ENCODE measurements at places on chromosomes 1 and 21.

- DNase-seq = peak; percentile 21
Observed at GRCh38 chr1:52842643-52843310, at the start of gene ZYG11A. Gene ZYG11A (plus strand): TSS chr1:52842760. CDS start chr1:52842884, 124 bp downstream.

GRCh38 chr1:55480029-55480795 lies 265.0 kb upstream of the USP24 start:
- DNase-seq = no peak

DNA sequence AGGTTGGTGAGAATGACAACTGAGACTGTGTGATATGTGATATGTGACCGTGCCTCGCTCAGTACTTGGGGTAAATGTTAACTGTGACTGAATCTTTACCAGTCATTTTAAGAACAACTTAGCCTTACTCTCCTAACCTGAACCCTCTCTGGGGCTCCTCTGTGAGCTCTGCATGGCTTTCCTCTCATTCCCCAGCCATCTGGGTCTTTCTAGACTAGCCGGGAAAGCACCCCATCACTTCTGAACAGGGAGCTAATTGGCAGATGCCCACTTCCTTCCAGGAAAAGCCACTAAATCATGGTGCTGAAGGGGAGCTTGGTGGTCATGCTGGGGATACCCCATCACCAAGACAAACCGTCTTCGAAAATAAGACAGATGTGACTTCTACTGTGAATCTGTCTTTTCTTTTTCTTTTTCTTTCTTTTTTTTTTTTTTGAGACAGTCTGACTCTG lies 16.5 kb upstream of the FOXO6 start:
- DNase-seq = no peak

DNA sequence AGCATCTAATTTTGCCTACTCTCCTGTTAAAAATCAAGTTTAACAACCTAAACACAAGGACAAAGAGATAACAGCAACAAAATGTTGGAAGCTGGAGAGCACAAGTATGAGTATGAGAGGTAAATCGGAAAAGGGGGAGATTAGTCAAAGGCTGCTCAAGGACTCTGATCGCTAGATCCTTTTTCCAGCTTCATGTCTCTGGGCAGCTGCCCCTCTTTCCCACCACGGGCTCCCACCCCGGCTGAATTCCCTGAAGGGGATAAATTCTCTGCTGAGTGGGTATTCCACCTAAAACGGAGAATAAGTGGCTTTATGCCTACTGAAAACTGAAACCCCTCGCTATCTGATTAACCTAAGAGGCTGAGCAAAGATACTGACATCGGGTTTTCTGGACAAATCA lies 696 bp upstream of the CTBS start:
- no peak for DNase-seq

GRCh38 chr1:67887146-67887545 lies 53.9 kb upstream of the GNG12 start:
- DNase-seq = no peak

DNA sequence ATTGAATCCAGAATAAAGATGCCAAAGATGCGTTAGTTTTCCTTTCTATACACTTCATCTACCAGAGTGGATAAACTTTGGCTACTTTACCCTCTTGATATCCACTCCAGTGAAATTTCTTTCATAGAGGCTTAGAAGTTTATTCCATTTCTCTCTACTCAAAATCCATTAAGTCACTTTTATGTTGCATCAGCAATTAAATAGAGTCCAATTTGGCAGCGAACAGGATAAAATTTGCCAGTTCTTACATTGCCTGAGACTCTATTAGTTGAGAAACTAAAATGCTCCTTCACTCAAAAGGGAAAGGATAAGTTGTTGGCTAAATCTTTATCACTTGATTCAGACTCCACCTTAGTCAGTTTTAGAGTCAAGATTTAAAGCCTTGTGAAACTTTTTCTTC lies 57.9 kb downstream of the ACBD6 start:
- DNase-seq = no peak

- no peak for DNase-seq
Observed at GRCh38 chr1:43376723-43377235, 9.0 kb upstream of the ELOVL1 start.

GRCh38 chr21:21612466-21612865 lies 614.3 kb downstream of the NCAM2 start:
- peak; percentile 40 for DNase-seq

- no peak for DNase-seq
Observed at GRCh38 chr1:3190256-3191041, 121.4 kb downstream of the PRDM16 start.

GRCh38 chr1:20051218-20051829 lies 18.7 kb upstream of the PLA2G5 start:
- no peak for DNase-seq

GRCh38 chr21:42748620-42749176 lies 95.3 kb downstream of the PDE9A start:
- no peak for DNase-seq

DNA sequence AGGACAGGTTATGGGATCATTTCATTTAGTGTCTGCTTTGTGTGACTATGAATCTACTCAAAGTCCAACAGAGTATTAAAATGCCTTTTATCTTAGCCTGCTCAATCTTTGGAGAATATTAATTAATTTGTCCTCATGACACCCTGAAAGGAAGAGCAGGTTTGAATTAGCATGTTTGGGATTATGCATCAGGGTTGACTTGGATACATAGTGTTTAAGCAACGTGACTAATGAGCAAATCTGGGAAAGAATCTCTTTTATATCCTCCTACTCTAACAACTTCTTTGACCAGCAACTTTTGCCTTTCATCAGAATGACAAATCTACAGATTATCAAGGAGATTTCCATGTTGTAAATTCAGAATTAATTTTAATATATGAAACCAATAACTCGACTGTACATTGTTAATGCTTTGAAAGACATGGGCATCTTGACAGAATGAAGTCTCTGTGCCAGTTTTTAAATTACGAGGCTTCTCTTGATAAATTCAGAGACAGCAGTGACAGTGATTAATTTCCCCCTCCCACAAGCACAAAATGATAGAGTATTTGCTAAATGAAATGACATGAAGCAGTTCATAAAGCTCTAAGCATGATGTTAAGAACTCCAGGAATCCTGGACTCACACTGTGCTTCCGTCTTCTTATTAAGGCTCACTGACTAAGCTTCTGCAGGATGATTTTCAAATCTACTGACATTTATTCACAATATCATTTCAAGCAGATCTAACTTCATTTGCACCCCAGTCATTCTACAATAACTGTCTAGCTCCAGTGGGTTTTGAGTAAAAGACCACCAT lies 156.5 kb downstream of the PCNX2 start:
- DNase-seq = no peak

- no peak for DNase-seq
Observed at GRCh38 chr1:32201011-32201855, 838 bp downstream of the CCDC28B start.

DNA sequence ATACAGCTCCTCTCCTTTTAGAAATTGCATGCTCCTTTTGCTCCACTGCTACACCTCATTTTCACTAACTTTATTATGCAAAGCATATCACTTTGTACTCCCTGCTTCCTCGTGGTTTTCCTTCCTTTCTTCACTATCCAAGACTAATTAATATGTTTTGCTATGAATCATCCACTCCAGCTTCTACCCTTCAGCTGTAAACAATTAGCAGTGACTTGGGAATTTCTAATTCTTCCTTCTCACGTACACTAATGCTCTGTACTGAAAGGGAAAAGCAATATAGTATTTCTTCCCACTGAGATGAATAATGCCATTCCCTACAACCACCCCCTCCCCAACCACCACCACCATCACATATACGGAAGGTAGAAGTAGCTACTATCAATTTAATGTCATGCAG lies 1917.0 kb downstream of the MRPL39 start:
- no peak for DNase-seq

DNA sequence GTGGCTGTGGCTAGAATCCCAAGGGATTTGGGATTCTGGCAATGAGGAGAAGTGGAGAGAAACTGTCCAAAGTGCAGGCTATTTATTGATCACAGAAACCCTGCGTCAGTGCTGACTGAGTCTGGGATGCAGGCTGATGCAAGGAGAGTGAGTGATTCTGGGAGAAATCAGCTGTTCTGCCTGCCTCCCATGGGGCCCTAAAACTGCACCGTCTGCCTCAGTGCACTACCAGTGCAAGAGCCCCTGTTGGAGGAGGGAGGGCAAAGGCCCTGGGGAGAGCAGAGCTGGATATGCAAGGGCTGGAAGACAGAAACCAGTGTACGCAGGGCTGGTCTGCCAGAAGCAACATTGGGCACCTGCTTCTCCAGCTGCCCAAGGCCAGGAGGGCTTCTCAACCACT lies 42.6 kb downstream of the C1orf198 start:
- no peak for DNase-seq

- DNase-seq = no peak
Observed at GRCh38 chr1:219541946-219542345, 71.0 kb downstream of the ZC3H11B start.

DNA sequence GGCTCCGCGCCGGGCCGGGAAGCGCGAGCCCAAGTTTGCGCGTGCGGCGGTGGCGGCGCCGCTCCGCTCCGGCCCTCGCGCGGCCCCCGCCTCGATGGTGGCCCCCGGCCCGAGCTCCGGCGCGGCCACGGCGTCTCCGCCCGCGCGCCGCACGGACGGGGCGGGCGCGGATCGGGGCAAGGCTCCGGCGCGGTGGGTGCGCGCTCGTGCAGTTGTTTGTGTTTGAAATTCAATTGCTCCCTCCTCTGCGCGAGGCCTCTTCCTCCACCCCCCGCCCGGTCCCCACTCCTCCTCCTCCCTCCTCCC lies at the start of gene HDGF:
HDGF (minus strand) TSS at position 225 of the 306 bp plus-strand sequence. CDS start 246 bp downstream, outside the sequence.
- no peak for DNase-seq

DNA sequence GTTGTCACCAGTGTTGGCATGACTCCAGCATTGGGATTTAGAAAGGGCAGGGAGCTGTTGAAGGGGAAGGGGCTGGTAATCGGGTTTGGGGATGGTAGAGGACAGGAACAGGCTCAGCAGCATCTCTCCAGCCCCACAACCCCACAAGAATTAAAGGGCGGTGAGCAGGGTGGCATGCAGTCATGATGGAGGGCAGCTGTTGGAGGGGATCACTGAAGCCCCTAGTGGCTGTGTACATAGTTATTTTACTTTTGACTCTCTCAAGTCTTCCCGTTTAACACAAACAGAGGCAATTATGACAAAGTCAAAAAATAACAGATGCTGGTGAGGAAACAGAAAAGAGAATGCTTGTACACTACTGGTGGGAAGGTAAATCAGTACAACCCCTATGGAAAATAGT lies 213.8 kb downstream of the URB2 start:
- DNase-seq = no peak

- no peak for DNase-seq
Observed at GRCh38 chr1:181152892-181153633, 64.6 kb downstream of the IER5 start.

- DNase-seq = no peak
Observed at GRCh38 chr1:85201340-85202091, 700 bp upstream of the SYDE2 start.

DNA sequence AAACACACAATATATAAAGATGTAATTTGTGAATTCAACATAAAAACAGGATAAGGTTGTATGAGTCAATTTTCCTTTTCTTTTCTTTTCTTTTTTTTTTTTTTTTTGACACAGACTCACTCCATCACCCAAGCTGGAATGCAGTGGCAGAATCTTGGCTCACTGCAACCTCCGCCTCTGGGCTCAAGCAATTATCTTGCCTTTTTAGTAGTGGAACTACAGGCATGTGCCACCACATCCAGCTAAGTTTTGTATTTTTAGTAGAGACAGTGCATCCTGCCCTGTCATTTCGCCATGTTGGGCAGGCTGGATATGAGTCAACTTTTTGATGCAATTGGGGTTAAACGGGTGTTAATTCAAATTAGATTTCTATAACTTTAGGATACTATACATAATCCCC lies 10.3 kb upstream of the SPRR2B start:
- DNase-seq = no peak

DNA sequence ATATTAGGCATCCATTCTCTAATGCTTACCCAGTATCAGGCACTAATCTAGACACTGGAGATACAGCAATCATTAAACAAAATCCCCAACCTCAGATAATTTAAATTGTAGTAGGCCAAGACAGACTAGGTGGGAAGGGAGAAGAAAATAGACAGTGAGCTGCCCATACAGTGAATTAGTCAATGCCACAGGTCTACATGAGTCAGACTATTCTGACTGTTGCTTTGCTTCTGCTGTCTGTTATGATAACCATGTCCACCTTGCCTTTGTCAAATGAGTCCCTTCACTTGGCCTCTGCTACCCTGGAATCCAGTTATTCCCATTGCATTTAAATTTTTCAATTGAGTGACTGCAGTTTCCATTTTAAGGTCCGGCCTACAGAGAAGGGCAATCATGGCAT lies 59.5 kb downstream of the PIK3R3 start:
- no peak for DNase-seq

DNA sequence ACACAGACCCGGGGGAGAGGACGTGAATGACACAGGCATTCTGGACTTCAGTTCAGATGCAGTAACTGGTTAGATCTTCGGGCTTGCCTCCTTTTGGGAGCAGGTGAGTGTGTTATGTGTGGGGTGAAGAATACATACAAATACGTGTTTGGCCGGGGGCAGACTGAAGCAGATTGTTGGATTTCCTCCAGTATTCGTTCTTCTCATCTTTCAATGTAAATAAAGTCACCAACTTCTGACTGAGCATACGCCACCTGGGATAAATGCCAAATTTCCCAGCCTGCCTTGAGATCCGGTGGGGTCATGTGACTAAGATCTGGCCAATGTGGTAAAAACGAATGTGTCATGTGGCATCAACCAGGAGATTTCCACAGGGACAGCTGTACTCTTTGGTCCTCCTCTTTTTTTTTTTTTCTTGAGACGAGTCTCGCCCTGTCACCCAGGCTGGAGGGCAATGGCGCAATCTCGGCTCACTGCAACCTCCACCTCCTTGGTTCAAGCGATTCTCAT lies 189.8 kb downstream of the RGS7 start:
- no peak for DNase-seq

DNA sequence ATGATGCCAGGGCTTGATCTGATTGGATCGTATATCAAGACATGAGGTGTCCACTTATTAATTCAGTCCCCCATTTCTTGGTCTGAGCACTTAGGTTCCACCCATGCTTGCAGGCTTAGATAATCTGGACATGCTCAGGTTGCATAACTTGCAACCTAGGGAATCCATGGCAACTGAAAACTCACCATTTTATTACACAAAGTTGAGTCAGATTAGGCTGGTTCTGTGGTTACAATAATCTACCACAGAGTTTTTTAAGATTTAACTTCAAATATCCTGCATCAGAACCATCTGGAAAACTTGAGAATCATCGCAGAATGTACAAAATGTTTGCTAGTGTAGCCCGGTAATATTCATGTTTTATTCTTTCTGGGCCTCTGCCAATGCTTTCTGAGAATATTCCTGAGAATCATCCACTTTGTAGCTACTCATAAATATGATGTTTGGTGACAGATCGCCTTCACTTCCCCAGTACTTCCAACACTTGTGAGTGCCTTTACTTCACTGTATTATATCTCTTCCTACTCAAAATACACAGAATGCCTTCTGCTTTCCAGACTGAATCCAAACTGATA lies 707.2 kb upstream of the ADAMTS5 start:
- DNase-seq = peak; percentile 39

- no peak for DNase-seq
Observed at GRCh38 chr1:86712088-86712860, 7.9 kb downstream of the SH3GLB1 start.
